Cerebellar cortex (tissue), 1 donor: ENCODE measurements at places on chromosomes 3 and 15.

- no peak for DNase-seq
Measured at GRCh38 chr3:124588794-124589193, 141.5 kb upstream of the UMPS start.

- DNase-seq = no peak
Measured at GRCh38 chr15:48175126-48175525, 3.0 kb downstream of the MYEF2 start.

GRCh38 chr3:186821429-186822387, 15.4 kb upstream of the RFC4 start:
- DNase-seq = peak; percentile 61

- DNase-seq = no peak
Measured at GRCh38 chr3:55044486-55044885, 116.6 kb upstream of the LRTM1 start.

GRCh38 chr3:10344147-10344943, 23.4 kb upstream of the SEC13 start:
- peak; percentile 72 for DNase-seq

DNA sequence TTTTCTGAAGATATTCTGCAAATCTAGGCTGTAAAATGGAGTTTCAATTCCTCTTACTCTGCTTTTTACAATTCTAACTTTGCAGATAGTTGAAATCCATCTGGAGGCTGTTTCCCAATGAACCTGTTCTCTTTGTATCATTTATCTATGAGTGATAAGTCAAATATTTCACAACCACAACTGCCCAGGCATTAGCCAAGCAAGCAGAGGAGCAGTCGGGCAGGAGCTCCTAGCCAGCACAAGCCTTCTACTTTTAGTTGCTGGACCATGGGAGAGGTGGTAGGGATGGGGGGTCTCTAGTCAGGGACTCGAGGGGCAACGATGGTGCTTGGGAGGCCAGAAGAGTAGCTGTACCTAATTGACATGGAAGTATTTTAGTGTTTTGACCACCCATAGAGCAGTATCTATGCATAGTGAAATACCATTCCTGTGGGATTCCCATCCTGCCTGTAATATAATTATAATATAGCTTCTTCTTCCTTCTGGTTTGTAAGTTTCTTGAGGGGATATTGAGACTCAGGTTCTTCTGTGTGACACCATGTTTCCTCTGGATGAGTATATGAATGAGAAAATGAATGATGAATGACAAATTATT, 353.5 kb upstream of the IL12A start:
- no peak for DNase-seq

DNA sequence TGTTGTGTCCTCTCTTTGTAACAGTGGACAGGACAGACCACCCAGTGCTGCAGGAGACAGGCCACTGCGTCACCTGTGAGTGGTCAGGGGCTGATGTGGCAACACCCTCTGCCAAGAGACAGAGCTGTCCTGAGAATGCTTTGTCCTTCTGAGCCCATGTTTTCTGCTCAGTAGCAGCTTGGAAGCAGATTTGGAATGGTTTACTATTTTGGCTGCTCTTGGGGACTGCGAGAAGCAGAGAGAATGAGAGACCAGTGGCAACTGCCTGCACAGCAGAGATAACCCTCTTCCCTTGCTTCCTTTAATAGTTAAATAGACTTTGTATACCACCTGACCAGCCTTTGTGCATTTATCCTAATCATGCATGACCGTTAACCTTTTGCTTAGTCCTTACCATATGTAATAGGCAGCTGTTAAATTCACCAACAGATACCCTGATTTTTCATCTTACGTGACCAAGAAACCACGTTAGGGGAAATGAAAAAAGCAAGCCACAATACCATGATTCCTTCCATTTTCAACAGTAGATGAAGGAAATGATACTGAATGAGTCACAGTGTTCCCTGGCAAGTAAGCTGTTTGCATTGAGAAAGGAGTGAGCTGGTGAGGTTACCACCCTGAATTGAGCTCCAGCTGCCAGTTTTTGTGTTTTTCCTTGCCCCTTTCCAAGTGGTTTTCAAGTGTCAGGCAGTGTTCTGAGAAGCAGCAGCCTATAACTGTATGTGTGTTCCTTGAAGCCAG, 35.5 kb downstream of the B3GALNT1 start:
- DNase-seq = peak; percentile 41

DNA sequence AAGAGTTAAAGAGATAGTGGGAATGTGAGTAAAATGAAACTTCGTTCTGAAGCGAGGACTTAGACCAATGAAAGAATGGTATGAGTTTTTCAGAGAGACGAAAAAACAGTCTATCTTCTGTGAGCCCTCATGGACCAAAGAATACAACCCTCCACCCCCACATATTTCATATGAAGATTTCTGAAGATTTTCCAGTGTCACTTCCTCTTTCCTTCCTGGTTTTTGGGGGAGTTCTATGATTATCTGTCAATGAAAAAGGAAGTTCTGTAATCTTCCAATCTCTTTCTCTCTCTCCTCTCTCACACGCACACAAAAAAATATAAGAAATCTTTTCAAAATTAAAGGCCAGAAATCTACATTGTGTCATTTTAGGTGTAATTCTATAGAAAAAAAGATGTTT, 27.7 kb downstream of the CMSS1 start:
- no peak for DNase-seq

- DNase-seq = no peak
Measured at GRCh38 chr3:72338942-72339669, 509.1 kb downstream of the SHQ1 start.

GRCh38 chr3:159763011-159763601, 225.5 kb upstream of the IL12A start:
- peak; percentile 73 for DNase-seq

DNA sequence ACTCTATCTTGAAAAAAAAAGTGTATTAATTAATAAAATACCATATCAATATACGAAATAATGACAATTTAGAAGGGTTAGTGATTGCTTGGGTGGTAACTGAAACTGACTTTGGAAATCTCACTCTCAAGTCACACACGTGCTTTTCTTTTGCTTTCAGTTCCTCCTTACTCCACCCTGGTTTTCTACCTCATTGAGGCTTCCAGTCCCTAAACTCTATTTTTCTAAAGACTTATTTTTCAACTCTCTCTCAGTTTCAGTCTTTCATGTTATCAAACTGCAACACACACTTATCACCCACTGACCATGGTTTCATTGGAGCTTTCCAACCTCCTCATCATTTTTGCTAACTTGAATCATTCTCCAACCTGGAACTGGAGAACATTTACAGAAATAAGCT, 23.5 kb downstream of the IL12A start:
- DNase-seq = no peak

DNA sequence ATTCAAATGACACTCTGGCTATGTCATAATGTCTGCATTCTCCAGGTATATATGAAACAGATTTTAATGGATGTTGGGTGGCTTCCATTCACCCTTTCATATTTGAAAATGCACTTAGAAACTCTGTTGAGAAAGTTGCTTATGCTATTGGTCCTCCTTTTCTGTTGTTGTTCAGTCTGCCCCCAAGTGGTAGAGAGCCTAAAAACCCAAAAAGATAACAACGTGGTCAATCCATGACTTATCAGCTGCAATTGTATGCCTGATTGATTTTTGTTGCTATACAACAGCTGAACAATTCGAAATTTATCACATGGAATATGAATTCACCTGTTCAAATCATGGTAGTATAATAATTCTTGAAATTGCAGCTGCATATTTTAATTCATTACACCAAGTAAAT, 279.8 kb downstream of the ROBO2 start:
- DNase-seq = no peak

- no peak for DNase-seq
Measured at GRCh38 chr15:45640616-45641015, 5.8 kb downstream of the SQOR start.

- no peak for DNase-seq
Measured at GRCh38 chr3:152608696-152609594, 226.0 kb upstream of the P2RY1 start.

- no peak for DNase-seq
Measured at GRCh38 chr3:44954304-44954703, 21.7 kb downstream of the ZDHHC3 start.

DNA sequence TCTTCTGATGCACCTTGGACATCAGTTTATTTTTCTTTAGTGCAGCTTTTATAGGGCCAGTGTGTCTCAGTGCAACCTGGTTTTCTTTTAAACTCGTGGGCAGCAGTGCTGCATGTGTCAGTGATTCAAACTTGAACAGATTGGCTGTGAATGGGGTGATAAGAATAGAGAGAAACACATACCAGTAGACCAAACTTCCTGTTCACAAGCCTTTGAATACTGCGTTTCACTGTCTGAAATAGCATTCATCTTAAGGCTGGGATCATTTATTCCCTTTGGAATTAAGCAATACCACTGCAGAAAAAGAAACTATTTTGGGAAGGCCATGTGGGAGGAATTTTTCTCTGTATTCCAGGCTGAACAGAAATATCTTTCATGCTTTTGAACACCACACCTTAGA, 51.7 kb downstream of the PHLDB2 start:
- DNase-seq = no peak

DNA sequence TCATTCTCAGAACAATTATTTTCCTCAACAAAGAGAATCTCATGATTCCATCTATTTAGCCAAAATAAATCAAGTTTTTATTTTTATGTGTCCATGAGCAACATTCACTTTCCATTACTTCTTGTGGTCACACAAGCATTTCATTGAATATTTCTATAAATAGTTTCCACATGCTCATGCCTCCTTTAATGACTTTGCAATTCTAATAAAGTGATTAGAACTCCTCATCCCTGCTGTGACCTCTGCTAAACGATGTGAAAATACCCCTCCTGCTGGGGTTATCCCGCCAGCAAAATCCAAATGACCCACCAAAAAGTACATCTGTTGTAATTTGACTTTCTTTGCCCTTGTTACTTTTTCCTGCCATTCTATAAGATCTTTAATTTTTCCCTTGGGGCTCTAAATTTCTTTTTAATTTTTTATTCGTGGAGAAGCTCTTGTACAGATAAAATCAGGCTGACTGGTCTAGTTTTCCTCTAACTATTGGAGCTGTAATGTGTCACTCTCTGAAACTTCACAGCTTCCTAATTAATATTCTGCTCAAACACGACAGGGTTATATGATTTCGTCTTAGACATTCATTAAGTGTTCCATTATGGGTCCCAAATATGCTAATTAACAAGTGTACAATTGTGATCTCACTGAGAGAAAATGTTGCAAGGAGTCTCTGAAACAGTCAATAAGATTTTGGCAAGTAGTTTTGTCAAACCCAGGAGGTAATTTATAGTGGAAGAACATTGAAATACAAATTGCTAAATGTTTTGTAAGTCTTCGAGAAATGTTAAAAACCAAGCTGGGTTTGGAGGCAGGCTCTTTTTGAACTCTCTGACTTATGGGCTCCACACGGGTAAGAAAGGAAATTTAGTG, 533.1 kb upstream of the NAALADL2 start:
- DNase-seq = peak; percentile 51

DNA sequence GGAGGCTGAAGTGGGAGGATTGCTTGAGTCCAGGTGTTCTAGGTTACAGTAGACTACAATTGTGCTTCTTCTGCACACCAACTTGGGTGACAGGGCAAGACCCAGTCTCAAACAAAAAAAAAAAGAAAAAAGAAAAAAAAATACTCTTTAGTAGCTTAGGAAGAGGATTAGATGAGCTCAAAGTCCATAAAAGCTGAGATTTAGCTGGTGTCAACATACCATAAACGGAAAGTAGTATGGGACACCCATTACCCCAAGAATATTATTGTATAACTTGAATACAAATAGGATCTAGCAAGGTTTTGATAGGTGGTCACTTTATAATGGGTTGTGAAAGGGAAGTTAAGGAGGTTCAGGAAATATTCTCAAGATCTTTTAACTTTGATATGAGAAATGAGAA, 38.0 kb upstream of the ULK4 start:
- DNase-seq = no peak

DNA sequence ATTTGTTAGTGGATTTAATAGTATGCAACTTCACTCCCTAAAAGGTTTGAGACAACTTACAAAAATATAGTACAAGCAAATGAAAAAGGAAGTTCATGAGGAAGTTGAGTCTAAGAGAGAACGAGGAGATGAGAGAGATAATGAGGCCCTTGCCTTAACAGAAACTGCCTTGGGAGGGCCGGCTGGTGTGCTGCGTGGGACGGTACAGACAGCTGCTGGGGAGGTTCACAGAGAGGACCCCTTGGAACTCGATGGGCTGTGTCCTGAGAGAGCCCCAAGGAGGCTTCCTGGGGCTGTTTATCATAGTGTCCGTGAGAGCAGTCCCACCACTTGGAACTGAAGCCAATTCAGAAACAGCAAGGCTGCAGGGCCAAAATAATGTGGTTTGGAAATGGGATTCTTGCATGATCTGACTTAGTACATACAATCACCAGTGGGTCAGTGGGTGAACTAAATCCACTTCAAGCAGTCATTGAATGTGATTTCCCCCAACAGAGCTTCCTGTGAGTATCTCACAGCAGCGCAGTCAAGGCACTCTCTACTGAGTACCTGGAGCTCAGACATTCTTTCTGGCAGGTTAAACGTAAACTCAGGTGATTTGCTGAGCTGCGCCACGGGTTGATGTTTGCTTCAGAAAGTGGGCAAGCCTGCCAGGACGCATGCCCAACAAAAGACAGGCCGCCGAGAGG, 90.8 kb downstream of the CRTC3 start:
- DNase-seq = no peak

GRCh38 chr15:55652359-55652758, 64.2 kb upstream of the PYGO1 start:
- no peak for DNase-seq

- DNase-seq = no peak
Measured at GRCh38 chr15:51114437-51115119, 19.9 kb upstream of the TNFAIP8L3 start.

DNA sequence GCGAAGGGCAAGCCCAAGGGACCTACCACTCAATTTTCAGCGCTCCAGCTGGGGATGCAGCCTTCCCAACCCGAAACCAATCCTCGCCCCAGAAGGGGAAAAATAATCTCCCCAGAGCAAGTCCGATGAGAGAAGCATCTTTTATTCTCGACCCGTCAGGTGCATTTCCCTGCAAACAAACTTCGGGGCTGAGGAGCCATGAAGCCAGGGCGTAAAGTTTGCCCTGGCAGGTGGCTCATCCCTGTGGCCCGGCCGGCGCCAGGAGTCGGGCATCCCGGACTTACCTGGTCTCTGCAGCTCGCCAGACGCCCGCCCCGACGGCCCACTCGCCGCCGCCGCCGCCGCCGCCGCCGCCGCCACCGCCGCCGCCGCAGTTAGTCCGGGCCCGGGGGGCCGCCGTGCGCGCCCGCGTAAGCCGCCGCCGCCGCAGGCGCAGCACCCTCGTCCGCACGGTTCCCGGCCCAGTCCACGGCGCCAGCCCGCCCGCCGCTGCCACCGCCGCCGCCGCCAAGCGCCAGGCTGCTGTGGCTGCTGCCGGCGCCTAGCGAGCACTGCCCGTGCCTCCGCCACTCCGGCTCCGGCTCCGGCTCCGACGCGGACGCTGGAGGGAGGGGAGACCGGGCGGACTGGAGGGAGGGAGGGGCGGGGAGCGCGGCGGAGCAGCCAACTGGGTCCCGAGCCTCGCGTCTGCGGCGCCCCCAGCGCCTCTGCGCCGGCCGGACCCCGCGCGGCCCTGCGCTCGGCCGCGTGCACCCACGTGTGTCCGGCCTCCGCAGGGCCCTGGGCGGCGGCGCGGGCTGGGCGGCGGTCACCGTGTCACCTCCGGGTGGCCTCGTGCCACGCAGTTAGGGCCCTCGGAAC, at the start of gene CNTN3:
Gene CNTN3, minus strand, starts transcription at position 553 of the 861 bp plus-strand sequence. CDS start 93,547 bp downstream, outside the sequence.
- no peak for DNase-seq

GRCh38 chr3:184234224-184234623, 4.8 kb downstream of the VWA5B2 start:
- peak; percentile 87 for DNase-seq

- DNase-seq = no peak
Measured at GRCh38 chr3:16449369-16449768, 64.1 kb downstream of the RFTN1 start.

- DNase-seq = peak; percentile 44
Measured at GRCh38 chr3:42572278-42572677, 9.5 kb downstream of the SEC22C start.
